ENCODE measurements at places on chromosomes 3 and 15.

DNA sequence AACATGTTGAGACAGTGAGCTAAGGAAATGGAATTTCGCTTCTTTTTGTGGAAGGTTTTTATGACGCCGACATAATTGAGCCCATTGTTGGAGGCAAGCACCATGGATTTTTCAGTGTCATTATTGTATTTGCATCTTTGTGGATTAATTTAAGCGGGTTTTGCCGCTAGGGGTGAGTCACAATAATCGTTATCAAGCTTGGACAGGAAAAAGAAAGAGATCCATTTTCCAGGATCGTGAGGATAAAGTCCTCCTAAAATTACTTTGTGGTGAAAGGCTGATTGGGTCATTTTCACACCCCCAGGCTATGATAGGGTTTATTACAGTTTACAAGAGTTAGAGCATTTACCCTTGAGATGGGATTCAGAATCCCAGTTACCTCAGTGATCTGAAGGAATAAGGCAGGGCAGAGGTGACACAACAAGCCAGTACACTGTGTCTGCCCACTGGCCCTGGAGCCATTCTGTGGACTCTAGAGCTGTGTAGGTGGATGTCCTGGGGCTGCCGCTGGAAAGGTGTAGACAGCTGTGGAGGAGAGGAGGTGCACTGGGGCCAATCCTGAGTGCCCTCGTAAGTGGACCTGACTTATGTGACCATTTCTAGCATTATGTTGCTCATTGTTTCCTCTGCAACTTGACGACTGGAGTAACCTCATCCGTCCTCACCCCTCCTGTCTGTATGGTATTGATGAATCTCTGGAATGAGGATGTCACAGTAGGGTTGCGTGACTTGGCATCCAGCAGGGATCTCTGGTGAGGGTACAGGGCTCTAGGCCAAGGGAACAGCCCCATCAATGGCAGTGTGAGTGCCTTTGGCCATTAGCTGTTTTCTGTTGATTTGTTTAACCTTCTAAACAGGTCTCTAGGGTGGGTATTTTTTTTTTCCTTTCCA lies 370.1 kb downstream of the LRTM1 start:
- no peak overlapping the region for H3K27ac ChIP-seq
- H3K36me3 ChIP-seq: no peaks in the 10 kb centered on the region
- no peaks in the 10 kb centered on the region for H3K27me3 ChIP-seq
- no peaks in the 10 kb centered on the region for H3K4me1 ChIP-seq
- no peak overlapping the region for H3K4me3 ChIP-seq
- DNase-seq: no peak

GRCh38 chr3:159237226-159237625 lies 435.4 kb downstream of the MFSD1 start:
- H3K36me3 ChIP-seq: no peaks in the 10 kb centered on the region
- H3K4me1 ChIP-seq: no peaks in the 10 kb centered on the region
- no peaks in the 10 kb centered on the region for H3K27me3 ChIP-seq
- H3K27ac ChIP-seq: no peak overlapping the region

GRCh38 chr15:100172356-100173024 lies 169.3 kb downstream of the ADAMTS17 start:
- no peaks in the 10 kb centered on the region for H3K36me3 ChIP-seq
- peaks cover 7% of the 10 kb centered on the region for H3K4me1 ChIP-seq
- no peaks in the 10 kb centered on the region for H3K27me3 ChIP-seq
- no peak for DNase-seq
- H3K4me3 ChIP-seq: no peak overlapping the region
- no peak overlapping the region for H3K27ac ChIP-seq

- H3K4me3 ChIP-seq: no peak overlapping the region
- peaks cover 26% of the 10 kb centered on the region for H3K27me3 ChIP-seq
- H3K36me3 ChIP-seq: no peaks in the 10 kb centered on the region
- DNase-seq: no peak
These were observed 9.1 kb downstream of the BFSP2 start for GRCh38 chr3:133408961-133409360.

- no peak overlapping the region for H3K4me3 ChIP-seq
- H3K27ac ChIP-seq: no peak overlapping the region
- DNase-seq: peak; percentile 23
- H3K4me1 ChIP-seq: peaks cover 7% of the 10 kb centered on the region
- no peaks in the 10 kb centered on the region for H3K27me3 ChIP-seq
These were observed 123.1 kb downstream of the CHCHD6 start for GRCh38 chr3:126827121-126827520.

GRCh38 chr3:62003835-62004234 lies 369.5 kb downstream of the FEZF2 start:
- H3K27me3 ChIP-seq: no peaks in the 10 kb centered on the region
- DNase-seq: no peak
- no peaks in the 10 kb centered on the region for H3K36me3 ChIP-seq
- peaks cover 11% of the 10 kb centered on the region for H3K4me1 ChIP-seq
- H3K27ac ChIP-seq: no peak overlapping the region

DNA sequence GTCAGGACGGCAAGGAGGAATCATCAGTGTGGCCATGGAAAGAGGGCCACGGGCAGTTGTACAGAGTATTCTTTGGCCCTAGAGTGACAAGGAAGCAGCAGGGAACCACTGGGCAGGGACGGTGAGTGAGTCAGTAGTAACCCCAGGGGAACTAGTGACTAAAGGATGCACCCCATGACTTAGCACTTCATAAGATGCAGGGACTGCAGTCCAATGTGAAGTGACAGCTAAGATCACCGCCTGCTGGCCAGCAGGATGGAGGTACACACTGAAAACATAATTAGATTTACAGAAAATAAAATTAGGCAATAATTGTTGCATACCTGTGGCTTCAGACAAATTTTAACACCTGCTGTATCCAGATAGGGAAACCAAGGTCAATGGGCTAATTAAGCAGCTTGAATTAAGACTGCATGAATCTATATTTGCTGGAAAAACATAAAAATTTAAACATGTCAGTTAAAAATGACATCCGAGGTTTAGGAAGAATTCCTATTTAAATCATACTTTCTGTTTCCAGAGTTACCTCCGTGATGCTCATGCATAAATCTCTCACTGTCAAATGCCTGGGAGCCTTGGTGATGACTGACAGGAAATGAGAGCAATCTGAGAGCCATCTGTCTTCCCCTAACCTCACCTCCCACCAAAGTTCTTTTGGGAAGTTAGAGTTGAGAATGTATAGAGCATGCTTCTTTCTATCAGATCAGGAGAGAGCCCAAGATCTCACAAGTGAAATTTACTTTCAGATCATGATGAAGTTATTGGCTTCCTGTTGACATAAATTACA lies 56.5 kb downstream of the DCLK3 start:
- no peak overlapping the region for H3K4me3 ChIP-seq
- H3K4me1 ChIP-seq: no peaks in the 10 kb centered on the region
- H3K27me3 ChIP-seq: no peaks in the 10 kb centered on the region

- H3K27ac ChIP-seq: no peak overlapping the region
- no peak for DNase-seq
- no peak overlapping the region for H3K4me3 ChIP-seq
These were observed 60.0 kb upstream of the TRPC1 start for GRCh38 chr3:142663865-142664264.

GRCh38 chr3:197234947-197235914 lies 63.2 kb downstream of the DLG1 start:
- no peak for DNase-seq
- H3K4me1 ChIP-seq: peaks cover 9% of the 10 kb centered on the region
- no peak overlapping the region for H3K4me3 ChIP-seq
- H3K27ac ChIP-seq: no peak overlapping the region
- H3K27me3 ChIP-seq: no peaks in the 10 kb centered on the region
- H3K36me3 ChIP-seq: no peaks in the 10 kb centered on the region

DNA sequence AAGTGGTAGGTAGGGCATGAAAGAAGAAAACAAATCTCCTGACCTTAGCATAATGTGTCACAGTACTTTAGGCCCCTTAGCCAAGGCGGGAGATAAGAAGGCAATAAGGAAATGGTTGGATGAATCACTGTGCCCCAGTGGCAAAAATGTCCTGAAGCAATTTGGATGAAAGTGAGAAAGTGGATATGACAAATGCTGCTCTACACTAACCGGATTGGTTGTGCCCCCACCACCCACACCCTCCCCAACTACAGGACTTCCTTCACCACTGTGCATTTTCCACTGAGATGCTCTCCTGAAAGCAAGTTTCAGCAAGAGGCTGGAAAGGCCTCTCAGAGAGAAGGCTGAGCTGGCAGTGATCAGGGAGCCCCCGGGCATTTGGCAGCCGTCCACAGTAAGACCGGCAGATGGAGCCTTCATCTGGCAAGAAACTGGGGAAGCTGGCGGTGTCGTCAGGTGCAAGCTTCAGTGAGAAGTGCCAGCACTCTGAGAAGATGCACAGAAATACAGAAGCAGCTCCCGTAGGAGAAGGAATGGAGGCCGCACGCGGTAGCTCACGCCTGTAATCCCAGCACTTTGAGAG lies 63.8 kb downstream of the ATP1B3 start:
- H3K36me3 ChIP-seq: no peaks in the 10 kb centered on the region
- H3K27me3 ChIP-seq: no peaks in the 10 kb centered on the region
- no peak overlapping the region for H3K27ac ChIP-seq

- DNase-seq: no peak
- no peak overlapping the region for H3K4me3 ChIP-seq
- no peaks in the 10 kb centered on the region for H3K4me1 ChIP-seq
- H3K36me3 ChIP-seq: no peaks in the 10 kb centered on the region
- H3K27ac ChIP-seq: no peak overlapping the region
These were observed 329.7 kb downstream of the RORA start for GRCh38 chr15:60899322-60899966.

DNA sequence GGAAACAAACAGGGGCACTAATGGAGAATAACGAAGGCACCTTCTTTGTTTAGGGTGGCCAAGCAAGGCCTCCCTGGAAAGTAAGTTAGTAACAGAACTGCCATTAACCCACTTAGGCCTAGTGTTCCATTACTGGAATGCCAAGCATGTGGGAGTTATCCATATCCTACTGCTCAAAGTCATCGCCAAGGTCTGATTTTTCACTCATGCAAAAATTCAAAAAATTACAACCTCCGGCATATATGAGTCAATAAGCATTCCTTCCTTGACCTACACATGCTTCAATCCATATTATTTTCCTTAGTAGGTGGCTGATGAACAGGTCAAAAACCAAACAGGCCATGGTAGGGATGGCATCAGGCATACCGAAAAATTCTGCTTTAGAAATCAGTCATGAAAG lies 1097.2 kb downstream of the FHIT start:
- H3K36me3 ChIP-seq: no peaks in the 10 kb centered on the region
- no peak for DNase-seq

- no peak overlapping the region for H3K4me3 ChIP-seq
- H3K36me3 ChIP-seq: no peaks in the 10 kb centered on the region
- no peaks in the 10 kb centered on the region for H3K4me1 ChIP-seq
- no peaks in the 10 kb centered on the region for H3K27me3 ChIP-seq
- DNase-seq: no peak
- H3K27ac ChIP-seq: no peak overlapping the region
These were observed 101.8 kb upstream of the TBC1D5 start for GRCh38 chr3:17844236-17844635.

DNA sequence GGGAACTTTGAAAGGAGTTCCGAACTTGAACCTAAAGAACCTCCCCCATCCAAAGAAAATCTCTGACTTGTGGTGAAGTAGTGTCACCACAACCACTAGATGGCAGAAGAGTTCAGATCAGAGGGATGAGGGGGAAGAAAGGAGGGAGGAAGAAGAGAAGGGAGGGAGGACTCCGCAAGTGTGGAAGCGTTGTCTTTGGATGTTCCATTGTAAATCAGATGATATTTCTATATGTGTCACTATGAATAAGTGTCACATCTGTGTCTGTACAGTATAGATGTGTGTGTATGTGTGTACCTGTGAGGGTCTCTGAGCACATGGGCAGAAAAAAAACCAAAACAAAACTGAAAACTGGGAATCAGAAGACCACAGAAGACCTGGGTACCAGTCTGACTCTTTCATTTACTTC lies 16.9 kb downstream of the SLC24A1 start:
- DNase-seq: no peak
- no peaks in the 10 kb centered on the region for H3K27me3 ChIP-seq
- H3K4me1 ChIP-seq: peaks cover 16% of the 10 kb centered on the region
- no peak overlapping the region for H3K27ac ChIP-seq
- no peaks in the 10 kb centered on the region for H3K36me3 ChIP-seq
